ENCODE measurements at places on chromosomes 13 and 19.

GRCh38 chr13:31996601-31997000 is 35.0 kb upstream of the FRY start:
- H3K4me1 ChIP-seq, result no peaks in the 10 kb centered on the region
- DNase-seq, result no peak
- no peaks in the 10 kb centered on the region for H3K36me3 ChIP-seq
- H3K4me3 ChIP-seq, result no peak overlapping the region

GRCh38 chr19:33960566-33960965 is 163.9 kb downstream of the KCTD15 start:
- peaks cover 2% of the 10 kb centered on the region for H3K27me3 ChIP-seq
- H3K27ac ChIP-seq, result no peak overlapping the region
- H3K36me3 ChIP-seq, result no peaks in the 10 kb centered on the region
- H3K4me1 ChIP-seq, result no peaks in the 10 kb centered on the region
- no peak overlapping the region for H3K4me3 ChIP-seq

DNA sequence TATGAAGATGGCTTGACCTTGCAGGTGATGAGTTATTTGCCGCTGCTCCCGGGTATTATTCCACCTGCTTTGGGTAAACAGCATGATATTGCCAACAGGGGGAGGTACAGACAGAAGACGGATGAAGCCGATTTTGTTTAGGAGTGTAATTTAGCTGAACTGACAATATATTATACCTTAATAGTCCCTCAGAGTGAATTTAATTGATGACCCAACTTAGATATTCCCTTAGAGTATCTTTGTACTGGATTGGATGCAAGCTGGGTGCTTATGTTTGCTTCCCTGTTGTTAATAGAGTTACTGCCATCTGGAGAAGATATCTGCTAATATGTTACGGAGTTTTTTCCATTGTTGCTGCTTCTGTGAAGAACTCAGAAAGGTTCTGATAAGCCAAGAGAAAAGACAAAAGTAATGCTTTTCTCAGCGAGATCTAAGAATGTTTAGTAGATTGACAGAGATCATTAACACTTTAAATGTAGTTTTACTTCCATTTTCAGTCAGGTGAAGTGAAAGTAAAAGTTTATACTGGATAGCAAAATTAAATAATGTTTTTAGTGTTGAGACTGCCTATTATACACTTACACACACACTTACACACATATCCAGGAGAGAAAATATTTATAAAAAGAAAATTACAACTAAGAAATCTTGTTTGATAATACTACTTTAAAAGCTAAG is 2220.8 kb upstream of the PCDH20 start:
- no peak overlapping the region for H3K27ac ChIP-seq
- no peaks in the 10 kb centered on the region for H3K4me1 ChIP-seq
- DNase-seq, result no peak
- H3K27me3 ChIP-seq, result no peaks in the 10 kb centered on the region
- H3K4me3 ChIP-seq, result peak overlapping the region; percentile 25
- H3K36me3 ChIP-seq, result no peaks in the 10 kb centered on the region

DNA sequence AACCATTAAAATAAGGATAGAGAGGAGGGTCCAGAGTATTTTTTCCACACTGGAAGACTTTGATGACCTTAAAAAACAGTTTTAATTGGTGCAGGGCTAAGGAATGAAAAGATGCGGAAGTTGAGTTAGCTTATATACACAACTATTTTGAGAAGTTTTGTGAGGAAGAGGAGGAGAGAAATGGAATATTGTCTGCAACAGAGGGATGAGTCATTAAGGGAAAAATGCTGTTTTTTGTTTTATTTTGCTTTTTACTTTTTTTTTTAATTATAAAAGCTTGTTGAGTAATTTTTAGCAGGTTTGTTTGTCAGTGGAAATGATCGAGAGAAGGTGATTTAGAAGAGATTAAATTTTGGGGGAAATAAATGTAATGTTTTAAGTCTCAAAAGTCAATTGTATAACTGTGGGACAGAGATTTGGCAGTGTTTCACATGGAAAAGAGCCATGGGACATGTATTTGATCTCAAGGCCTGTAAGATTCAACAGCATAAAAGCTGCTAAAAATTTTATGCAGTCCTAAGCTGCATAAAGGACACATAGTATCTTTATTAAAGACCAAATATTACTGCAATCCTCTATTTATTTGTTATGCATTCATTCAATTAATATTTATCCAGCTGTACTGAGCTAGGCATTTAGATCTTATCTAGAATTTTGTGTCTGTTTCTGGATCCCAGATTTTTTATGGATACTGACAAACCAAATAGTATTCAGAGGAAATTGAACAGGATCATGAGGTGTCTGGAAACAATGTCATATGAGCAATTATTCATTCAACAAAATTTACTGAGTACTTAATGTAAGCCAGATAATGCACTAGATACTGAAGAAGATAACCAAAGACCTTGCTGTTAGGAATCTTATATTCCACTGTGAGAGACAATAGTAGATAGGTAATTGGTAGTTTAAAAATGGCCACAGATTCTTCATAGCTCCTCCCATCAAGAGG is 72.7 kb downstream of the DNAJC15 start:
- no peaks in the 10 kb centered on the region for H3K27me3 ChIP-seq
- no peak for DNase-seq
- H3K4me3 ChIP-seq, result no peak overlapping the region
- H3K4me1 ChIP-seq, result peaks cover 10% of the 10 kb centered on the region
- peaks cover 13% of the 10 kb centered on the region for H3K36me3 ChIP-seq

GRCh38 chr19:11196406-11197287 is 698 bp downstream of the KANK2 start:
- peak overlapping the region; percentile 61 for H3K4me3 ChIP-seq
- H3K27me3 ChIP-seq, result peaks cover 12% of the 10 kb centered on the region
- peaks cover 7% of the 10 kb centered on the region for H3K4me1 ChIP-seq
- DNase-seq, result no peak
- no peaks in the 10 kb centered on the region for H3K36me3 ChIP-seq

Measured in activated CD8-positive, alpha-beta T cell treated with anti-CD3 and anti-CD28 coated beads for 36 hours (primary cell).